ENCODE measurements at places on chromosomes 6 and 20. TPM values are rescaled to one million over a fixed set of nuclear protein-coding genes. Genes with fewer than 3 reads are reported as not detected.

Gene ULBP1
- polyA plus RNA-seq: 0.51 TPM

Gene MRAP2
- polyA plus RNA-seq: 25.7 TPM

Gene CDH26
- polyA plus RNA-seq: 0.74 TPM

Gene IMPG1
- 0.83 TPM for polyA plus RNA-seq

Gene SAMD5
- polyA plus RNA-seq: 2.9 TPM

Gene WFDC12
- polyA plus RNA-seq: not detected

Gene NKX2-4
- not detected for polyA plus RNA-seq

Gene PIGT
- polyA plus RNA-seq: 77.0 TPM

Gene FAM110A
- 14.7 TPM for polyA plus RNA-seq

DNA sequence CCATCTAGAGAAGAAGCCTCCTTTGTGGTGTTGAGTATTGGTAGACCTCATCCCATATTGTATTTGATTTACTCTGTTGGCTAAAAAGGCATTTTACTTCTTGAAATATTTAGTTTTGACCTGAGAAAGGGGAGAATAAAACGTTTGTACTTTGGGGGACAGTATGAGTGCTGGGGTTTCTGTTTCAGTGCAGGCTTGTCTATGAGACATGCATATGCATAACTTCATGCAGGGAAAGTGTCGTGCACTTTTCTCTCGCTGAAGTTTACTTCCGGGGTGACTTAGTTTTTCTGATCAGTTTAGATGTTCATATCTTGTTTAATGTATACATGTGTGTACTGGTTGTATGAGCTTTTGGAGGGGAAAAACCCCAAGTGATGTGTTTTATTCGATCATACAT is 59.5 kb downstream of the UTRN start:
- no peak for DNase-seq

- peak; percentile 94 for DNase-seq
Observed at GRCh38 chr20:1894951-1895673, at the start of gene SIRPA. TSS of gene SIRPA (plus strand) at chr20:1895407. CDS start at chr20:1895448, 41 bp downstream.

DNA sequence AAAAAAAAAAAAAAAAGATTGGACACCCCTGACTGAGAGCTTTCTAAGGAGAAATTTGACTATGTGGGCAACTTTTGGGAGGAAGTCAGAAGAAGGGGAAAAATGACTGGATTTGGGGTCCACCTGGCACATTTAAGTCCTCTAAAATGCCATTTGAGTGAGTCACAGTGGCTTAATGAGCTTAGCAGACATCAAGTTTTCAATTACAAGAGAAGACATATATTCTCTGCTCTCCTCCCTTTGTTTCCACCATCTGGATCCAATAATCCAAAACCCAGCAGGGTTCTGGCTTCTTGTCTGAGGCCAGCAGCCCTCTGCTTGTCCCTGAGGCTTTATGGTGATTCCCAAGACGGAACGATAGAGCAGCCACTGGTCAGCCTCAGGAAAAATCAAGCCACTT is 6.9 kb downstream of the PI3 start:
- DNase-seq: no peak

- DNase-seq: peak; percentile 91
Observed at GRCh38 chr6:163711615-163712565, 297.4 kb downstream of the QKI start.

DNA sequence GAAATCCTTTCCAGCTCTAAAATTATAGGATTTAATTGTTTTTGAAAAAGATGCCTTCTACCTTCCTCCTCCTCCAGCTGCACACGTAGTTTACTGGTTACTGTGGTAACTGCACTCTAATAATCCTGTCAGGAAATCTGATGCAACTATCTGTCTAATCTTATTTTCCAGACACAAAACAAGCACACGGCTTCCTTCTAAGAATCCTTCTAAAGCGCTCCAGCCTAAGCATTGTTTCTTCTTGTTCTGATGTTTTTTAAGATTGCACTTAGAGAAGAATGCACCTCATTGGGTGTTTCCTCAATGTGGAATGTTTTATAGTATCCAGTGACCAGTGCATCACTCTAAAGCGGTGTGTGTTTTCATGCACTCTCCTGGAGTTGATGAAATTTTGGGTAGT is 63.6 kb downstream of the CARMIL1 start:
- peak; percentile 16 for DNase-seq

DNA sequence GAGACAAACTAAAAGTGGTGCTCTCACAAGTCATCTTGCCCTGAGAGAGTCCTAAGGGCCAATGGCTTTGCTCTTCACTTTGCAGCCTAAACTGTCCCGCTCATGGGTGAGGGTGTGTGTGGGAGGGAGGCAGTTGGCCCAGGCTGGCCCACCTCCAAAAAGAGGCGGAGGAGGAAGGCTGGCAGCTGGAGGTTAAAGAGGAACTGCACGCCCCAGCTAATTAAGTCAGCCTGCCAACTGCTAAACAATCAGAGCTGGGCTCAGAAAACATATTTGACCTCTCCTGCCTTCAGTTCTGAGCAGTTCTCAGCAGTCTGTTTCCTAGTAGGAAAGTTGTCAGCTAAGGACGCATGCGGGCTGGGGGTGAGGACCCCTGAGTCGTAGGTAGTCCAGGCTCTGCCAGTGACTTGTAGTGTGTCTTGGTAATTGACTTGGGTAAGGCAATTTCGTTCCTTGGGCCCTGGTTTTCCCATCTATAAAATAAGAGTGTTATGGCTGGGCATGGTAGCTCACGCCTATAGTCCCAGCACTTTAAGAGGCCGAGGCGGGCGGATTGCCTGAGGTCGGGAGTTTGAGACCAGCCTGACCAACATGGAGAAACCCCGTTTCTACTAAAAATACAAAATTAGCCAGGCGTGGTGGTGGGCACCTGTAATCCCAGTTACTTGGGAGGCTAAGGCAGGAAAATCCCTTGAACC is 17.0 kb downstream of the GSS start:
- peak; percentile 68 for DNase-seq

- peak; percentile 6 for DNase-seq
Observed at GRCh38 chr6:155832596-155832995, 377.0 kb upstream of the NOX3 start.

GRCh38 chr20:21373436-21373835 is 23.9 kb downstream of the NKX2-4 start:
- DNase-seq: no peak

GRCh38 chr20:32333988-32334885 is 23.9 kb upstream of the ASXL1 start:
- DNase-seq: no peak

DNA sequence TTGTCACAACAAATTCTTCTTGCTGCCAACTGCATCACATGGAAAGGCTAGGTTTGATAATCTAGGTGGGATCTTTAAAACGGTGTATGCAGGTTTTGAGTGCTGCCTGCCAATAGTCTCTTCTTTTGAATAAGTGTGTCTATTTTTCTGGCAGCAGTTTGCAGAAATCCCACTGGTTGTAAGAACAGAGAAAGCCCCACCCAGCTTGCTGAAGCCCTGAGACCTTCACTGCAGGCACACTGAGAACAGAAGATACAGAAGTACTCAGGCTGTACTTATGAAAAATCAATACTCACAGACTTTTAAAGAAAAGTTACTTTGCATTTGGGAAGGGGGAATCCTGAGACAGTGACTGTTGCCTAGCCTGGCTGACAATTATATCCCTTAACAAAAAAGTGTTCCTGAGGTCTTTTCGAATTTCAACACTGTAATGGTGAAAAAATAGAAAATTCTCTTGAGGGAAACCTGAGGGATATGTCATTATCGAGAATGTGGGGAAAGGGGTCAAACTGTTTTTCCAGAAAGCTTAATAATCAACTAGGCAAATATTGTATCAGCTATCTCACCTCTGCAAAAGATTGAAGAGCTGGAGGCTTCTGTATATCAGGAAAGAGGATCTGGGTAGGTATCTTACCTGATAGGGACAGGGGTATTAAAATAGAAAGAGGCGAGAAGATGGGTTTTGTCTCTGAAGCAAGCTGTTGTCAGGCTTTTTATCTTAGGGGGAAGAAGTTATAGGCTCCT is 199.9 kb downstream of the LRFN2 start:
- DNase-seq: no peak

DNA sequence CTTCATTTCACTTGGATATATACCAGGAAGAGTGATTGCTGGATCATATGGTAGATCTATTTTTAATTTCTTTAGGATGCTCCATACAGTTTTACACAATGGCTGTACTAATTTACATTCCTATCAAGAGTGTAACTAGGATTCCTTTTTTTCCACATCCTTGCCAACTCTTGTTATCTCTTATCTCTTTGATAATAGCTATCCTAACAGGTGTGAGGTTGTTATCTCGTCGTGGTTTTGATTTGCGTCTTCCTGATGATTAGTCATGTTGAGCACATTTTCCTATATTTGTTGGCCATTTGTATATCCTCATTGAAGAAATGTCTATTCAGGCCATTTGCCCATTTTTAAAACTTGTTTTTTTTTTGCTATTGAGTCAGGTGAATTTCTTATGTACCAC is 552.4 kb downstream of the RFPL4B start:
- DNase-seq: no peak

GRCh38 chr20:47343007-47343472 is 13.5 kb downstream of the ZMYND8 start:
- no peak for DNase-seq
